ENCODE measurements at places on chromosomes 3 and 15.

DNA sequence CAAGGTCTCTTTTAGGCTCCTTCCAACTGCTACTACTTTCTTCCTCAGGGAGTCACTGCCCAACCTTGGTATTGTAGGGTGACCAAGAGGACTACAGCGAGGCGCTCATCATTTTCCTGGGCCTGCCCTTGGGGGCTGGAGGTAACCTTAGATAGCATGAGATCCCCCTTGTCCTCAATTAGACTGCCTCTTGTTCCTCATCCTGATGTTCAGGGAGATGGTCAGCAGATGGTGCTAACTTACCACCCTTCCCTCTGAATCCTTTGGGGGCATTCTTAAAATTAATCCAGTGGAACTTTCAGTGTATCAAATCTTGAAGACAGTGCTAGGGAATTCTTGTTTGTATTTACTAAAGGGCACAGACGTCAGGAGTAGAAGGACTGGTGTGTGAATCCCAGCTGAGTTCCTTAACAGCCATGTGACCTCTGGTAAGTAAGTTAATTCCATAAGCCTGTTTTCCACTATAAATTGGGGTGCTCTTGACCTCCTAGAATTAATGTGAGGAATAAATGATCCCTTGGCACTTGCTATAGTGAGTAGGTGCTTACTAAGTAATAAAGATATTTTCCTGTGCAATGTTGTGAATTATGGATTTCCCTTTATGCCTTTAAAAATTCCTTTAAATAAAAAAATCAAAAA, 4.1 kb upstream of the CLPX start:
- DNase-seq: no peak

- no peak for DNase-seq
These were observed 9.0 kb downstream of the DPH3 start for GRCh38 chr3:16255726-16256125.

DNA sequence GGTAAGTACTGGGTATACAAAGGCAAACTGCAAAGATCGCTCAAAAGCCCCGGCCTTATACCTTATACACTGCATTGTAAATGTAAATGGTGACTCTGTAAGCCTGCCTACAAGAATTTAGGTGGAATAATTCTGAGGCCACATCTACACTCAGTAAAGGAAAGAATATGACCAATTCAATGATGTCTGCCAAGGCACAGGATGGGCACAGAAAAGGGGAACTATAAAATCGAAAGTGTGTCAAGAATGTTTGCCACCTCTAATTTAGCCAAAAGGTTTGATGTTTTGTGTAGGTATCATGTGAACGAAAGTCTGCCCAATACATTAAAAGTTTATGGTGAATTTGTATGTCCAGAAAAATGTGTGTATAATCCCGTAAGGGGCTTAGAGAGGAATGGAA, 96.1 kb downstream of the FOXP1 start:
- DNase-seq: no peak

GRCh38 chr3:136197159-136197793, 1.1 kb upstream of the MSL2 start:
- DNase-seq: no peak

DNA sequence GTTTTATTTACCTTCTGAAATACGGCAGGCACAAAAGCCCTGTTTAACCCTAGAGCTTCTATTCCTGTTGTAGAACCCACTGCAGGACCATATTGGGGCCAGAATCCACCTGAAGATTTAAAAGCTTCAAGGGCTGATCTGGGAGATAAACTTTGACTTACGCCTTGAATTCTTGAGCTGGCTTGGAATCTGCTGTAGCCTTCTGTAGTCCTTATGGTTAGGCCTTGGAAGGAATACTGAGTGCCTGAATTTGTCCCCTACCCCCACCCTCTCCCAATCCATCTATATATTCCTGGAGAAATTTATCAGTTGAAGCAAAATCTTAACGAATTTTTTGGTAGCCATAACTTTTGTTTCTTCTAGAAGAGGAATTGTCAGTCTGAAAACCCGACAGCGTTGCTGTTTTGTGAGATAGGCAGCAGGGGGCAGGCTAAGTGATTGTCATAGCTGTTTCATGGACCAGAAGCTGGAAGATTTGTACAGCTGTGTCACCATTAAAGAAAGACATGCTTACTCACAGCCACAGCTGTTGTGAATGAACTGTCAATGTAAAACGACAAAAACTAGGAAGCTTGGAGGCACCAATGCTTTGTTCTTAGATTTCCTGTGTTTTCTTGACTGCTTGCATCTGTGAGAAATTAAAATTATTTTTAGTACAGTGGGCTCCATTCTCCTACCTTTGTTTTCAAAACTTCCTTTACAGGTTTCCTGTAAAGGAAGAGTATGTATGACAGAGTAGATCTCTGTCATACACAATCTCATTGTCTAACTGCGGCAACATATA, 12.8 kb downstream of the LXN start:
- no peak for DNase-seq

GRCh38 chr15:27889258-27889657, 209.9 kb downstream of the OCA2 start:
- DNase-seq: no peak

Data from activated CD4-positive, CD25-positive, alpha-beta regulatory T cell treated with anti-CD3 and anti-CD28 coated beads, Interleukin-2, amount 50 U/mL, for 72 hours (primary cell).